ENCODE measurements at places on chromosomes 7 and 10.

- DNase-seq: no peak
These were observed 283.7 kb upstream of the ZMIZ1 start for GRCh38 chr10:78785066-78785465.

DNA sequence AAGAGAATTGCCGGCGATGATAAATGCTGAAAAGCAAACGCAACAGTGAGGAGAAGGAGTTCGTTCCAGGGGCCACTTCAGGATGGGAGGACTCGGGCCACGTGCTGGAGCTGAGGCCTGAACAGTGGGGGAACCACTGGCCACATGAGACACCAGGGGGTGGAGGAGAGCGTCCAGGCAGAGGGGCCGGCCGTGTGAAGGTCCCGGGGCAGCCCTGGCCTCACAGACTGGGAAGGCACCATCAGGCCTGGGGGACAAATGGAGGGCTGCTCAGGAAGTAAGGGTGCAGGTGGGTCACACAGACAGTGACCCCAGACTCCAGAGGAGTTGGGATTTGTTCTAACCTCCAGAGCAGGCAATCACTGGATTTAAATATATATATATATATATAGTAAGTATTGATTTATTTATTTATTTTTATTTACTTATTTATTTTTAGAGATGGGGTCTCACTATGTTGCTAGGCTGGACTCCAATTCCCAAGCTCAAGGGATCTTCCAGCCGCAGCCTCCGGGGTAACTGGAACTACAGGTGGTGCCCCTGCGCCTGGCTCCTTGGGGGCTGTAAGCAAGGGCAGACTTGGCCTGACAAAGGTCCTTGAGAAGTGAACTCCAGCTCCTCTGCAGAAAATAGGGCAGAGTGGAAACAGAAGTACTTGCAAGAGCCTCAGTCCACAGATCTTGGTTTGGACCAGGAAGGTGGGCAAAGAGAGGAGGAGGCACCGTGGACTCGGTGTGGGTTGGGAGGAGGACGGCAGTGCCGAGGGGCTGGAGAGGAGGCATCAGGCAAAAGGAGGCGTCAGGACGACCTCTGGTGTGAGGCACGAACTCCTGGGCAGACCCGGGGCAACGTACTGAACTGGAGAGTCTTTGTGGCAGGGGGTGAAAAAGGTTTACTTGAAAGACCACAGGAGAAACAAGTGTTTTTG is 57.3 kb downstream of the TCERG1L start:
- DNase-seq: no peak

DNA sequence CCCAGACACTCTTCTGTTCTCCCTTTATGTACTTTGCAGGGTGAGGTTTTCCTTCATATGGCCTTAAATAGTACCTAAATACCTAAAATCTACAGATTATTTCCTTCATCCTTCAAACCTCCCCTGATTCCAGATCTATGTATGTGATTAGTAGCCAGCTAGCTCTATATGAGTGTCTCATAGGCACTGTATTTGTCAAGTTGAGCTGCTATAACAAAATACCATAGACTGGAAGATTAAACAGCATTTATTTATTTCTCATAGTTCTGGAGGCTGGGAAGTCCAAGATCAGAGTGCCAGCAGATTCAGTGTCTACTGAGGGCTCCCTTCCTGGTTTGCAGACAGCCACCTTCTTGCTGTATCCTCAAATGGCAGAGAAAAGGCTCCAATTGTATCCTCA is 60.6 kb upstream of the MSRB2 start:
- DNase-seq: no peak

DNA sequence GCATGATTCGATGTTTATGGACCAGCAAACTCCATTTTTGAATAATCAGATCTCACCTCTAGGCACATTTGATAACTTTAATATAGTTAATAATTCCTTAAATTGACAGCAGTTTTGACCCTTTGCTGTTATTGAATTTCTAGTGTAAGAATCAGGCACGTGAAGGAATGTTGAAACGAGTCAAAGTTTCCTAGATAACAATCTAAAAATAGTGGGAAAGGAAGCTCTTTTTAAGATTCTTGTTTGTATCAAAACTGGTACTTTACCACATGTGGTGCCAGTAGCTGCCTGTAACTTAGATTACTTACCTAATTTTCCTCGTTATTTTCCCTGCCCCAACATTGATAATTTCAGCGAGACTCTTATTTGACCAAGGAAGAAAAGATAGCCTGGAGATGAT is 757.8 kb upstream of the KCND2 start:
- DNase-seq: no peak

GRCh38 chr10:102514487-102515311 is 10.9 kb downstream of the SUFU start:
- DNase-seq: no peak

DNA sequence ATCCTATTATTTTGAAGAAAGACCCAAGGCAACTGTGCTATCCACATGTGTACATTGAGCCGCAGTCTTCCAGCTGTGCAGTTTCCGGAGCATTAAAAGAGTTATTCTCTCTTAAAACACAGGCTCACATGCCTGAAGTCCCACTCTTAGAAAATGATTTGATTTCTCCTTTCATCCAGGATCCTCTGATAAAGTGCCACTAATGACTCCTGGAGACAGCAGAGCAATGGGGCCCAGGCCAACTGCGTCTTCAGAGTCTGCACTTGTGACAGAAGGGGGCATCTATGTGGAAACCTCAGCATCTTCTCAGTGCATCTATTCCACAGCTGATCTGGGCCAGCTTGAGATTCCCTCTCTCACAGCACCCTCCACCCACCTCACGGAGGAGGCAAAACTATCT is 482.1 kb upstream of the AKR1E2 start:
- no peak for DNase-seq

- no peak for DNase-seq
These were observed 205.3 kb upstream of the KLF6 start for GRCh38 chr10:3990307-3990706.

DNA sequence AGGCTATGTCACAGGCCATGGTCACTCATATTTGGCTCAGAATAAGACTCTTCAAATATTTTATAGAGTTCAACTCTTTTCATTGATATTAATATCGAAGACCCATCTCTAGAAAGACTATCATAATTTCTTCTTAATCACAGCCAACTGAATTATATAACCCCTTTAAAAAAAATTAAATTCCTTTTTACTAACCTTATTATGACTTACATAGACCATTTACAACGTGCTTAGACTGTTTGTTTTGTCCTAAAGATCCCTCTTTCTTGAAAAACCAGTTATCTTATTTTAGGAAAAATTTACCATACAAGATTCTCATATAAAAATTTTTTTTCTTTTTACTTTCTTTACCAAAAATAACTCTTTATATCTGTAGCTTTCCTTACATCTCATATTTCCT is 10.2 kb upstream of the TMEM254 start:
- DNase-seq: no peak

DNA sequence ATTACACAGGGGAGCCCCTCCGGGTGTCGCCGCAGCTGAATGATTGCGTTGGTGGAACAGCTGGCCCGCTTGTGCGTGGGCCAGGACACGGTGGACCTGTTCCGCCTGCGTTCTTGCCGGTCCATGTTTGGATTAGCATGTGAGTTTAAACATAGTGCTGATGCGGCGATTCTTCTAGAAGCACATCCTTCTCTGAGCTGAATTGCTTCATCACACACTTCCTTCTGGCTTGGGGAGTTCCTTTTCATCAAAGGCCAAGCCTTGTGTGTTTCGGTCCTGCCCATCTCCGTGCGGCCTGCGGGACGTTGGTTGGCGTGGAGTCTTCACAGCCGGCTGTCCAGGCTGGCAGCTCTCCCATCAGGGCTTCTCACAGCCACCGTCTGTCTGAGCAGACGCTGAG is 45.5 kb upstream of the SLC29A4 start:
- peak; percentile 81 for DNase-seq

- DNase-seq: peak; percentile 66
These were observed 63.9 kb downstream of the WDFY4 start for GRCh38 chr10:48748573-48748972.

DNA sequence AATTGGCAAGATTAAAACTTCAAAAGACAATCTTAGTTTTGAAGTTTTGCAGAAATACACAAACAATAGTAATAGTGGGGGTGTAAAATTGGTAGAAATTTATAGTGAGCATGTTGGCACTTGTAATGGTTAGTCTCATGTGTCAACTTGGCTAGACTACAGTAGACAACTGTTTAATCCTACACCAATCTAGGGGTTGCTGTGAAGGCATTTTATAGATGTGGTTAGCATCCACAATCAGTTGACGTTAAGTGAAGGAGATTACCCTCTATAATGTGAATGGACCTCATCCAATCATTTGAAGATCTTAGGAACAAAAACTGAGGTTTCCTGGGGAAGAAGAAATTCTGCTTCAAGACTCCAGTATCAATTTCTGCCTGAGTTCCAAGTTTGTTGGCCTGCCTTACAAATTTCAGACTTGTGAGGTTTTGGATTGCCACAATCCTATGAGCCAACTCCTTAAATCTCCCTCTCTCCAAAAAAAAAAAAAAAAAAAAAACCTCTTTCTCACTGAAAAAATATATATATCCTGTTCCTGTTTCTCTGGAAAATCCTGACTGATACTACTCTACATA is 531.6 kb upstream of the IGFBP3 start:
- no peak for DNase-seq

DNA sequence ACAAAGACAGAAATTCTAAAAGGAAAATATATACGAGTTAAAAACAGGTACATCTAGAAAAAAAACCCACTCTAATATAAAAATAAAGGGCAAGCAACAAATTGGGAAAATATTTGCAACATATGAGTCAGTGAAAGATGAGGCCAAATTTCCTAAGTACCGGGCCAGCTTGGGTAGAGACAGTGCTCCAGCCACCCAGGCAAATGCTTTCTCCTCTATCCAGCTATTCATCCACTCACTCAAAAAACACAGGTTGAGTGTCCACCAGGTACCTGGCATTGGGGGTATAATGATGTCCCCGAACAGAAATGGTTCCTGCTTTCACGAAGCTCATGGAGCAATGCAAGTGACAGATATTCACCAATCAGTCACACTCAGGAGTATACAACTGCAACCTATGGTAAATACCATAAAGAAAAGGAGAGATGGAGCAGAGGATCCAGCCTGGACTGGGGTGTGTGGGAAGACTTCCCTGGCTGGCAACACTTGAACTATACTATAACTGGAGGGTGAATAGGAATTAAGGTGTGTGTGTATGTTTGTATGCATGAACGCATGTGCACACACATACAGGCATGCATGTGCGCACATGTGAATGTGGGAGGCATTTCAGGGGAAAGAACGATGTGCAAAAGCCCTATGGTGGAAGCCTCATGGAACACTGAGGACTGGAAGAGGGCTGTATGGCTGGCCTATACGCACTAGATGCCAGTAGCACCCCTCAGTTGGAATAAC is 2.3 kb downstream of the ARHGAP22 start:
- no peak for DNase-seq

DNA sequence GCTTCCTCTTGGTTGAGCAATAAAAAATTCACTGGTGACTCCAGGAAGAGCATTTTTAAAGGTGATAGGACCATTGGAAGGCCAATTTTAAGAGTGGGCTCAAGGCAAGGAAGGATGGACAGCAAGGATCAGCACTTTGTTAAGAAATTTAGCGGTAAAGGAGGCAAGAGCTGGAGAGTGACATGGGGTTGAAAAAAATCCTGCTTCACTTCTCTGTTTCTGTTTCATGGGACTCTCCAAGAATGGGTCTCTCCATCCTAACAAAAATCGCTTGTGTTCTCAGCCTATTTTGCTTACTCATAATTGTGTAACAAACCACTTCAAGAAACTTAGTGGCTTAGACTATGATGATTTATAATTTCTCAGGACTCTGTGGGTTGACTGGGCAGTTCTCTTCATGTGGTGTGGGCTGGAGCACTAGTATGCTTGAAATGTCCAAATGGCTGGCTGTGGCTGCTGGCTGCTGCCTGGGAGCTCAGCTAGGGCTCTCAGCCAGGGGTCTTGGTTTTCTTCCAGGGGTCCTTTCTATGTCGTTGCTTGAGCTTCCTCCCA is 59.8 kb upstream of the ZNRF2 start:
- peak; percentile 100 for DNase-seq

GRCh38 chr7:87517891-87518290 is 42.4 kb upstream of the ABCB4 start:
- no peak for DNase-seq

GRCh38 chr10:128124813-128125403 is 1.3 kb downstream of the MKI67 start:
- no peak for DNase-seq

DNA sequence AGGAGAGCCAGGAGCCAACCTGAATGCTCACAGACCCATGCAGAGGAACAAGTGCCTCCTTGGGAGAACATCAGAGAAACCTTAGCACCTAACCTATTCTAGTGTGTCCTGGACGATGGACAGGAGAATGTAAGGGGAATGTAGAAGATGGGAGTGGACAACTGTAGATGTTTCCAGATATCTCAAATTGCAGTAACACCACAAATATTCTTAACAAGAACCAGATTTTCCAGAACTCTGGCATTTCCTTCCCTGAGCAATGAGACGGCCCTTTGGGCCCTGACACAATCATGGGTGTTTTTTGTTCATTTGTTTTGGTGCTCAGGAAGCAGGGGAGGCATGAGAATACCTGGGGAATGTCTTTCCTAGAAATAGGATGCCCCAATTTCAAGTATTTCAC is 196.1 kb upstream of the PRSS1 start:
- no peak for DNase-seq

DNA sequence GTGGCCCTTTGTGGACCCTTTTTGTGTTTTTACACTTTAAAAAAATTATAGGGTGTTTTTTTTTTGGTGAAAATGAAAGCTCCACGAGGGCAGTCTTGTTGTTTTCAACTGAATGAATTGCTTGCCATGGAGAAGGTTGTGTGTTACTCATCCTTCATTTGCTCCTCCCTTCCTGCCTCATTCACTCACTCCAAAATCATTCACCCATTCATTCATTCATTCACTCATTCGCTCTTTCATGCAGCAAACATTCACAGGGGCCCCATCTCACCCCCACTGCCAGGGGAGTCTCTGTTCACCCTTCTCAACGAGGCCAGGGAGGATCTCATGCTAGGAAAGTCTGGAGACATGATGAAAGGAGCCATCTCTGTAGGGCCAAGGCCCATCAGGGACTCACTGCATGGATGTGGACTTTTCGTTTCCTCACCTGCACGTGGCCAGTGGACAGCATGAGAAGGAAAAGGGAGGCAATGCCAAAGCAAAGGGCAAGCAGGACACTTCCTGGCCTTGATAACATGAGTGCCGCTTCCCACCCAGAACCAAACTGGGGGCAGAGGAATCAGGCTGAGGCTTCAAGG is 62.8 kb upstream of the COL13A1 start:
- DNase-seq: no peak

DNA sequence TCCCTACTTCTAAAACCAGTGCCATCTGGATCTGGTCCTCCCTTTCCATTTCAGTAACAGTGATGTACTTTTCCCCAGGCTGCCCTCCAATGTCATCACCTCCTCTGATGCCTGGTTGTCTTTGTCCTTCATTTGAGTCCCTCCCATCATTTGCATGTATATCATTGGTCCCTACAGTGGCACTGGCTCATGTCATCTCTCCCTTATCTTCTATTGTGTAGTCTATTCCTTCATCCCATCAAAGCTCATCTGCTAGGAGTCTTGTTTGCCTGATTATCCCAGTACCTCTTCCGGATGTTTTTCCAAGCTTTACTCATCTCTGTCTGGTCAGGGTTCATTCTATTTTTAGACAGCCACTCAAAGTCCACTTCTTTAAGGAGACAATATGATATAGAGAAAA is 292.9 kb upstream of the BMPER start:
- no peak for DNase-seq
